ENCODE measurements at places on chromosomes 13 and 19. TPM values are rescaled to one million over a fixed set of nuclear protein-coding genes. Genes with fewer than 3 reads are reported as not detected.

DNA sequence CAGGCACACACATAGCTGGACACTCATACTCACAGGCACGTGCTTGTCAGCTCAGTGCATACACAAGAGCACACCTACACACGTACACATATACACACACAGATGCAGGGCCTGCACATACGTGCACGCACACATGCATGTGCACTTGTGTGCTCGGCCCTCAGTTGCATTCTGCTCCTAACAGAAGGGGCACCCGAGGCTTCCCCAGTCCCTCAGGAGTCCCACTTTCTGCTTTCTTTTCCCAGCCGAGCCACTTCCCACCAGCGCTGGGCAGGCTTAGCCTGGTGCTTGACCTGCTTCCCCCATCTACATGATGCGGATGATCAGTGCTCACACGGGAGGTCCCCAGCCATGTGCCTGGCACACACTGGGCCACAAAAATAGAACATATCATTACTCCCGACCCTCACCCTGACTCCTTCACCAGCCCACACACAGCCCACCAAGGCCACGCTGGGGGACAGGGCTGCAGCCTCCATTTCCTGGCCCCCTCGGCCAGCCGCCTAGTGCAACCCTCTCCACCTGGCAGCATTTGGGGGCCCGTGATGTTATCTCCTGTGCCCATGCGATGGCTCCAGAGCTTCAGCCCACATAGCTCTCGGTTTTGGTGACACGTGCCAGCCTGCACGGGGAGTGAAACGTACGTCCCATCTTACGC lies 125.2 kb upstream of the SPACA7 start:
- no peak for DNase-seq

DNA sequence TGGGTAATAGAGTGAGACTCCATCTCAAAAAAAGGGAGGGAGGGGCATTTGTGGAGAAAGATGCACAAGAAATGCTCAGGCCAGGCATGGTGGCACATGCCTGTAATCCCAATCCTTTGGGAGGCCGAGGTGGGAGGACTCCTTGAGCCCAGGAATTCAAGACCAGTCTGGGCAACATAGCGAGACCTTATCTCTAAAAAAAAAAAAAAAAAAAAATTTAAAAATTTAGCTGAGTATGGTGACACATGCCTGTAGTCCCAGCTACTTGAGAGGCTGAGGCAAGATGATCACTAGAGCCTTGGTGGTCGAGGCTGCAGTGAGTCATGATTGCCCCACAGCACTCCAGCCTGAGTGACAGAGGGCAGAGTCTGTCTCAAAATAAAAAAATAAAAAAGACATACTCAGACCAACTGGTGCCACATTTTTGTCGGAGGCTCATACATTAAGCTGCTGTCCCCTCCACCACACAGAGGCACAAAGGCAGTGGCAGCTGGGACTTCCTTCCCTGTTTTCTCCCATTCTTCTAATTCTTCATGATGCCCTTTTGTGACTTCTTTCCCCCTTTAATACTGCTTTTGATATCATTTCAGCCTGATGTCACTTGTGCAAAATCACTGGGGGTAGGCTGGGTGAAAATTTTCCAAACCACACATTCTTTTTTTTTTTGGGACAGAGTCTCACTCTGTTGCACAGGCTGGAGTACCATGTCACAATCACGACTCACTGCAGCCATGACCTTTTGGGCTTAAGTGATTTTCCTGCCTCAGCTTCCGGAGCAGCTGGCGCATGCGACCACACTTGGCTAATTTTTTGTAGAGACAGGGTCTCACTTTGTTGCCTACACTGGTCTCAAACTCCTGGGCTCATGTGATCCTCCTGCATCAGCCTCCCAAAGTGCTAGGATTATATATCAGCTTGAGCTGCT lies 26.8 kb upstream of the CXCL17 start:
- no peak for DNase-seq

- no peak for DNase-seq
Observed at GRCh38 chr19:4089400-4089908, 22.8 kb upstream of the ZBTB7A start.

- DNase-seq = no peak
Observed at GRCh38 chr19:47215581-47215980, 15.4 kb downstream of the BBC3 start.

The SH2D3A gene
- total RNA-seq = 0.15 TPM
